Liver (tissue), 10 donors: ENCODE measurements at places on chromosomes 2 and 18. TPM values are rescaled to one million over a fixed set of nuclear protein-coding genes. Genes with fewer than 3 reads are reported as not detected.

DNA sequence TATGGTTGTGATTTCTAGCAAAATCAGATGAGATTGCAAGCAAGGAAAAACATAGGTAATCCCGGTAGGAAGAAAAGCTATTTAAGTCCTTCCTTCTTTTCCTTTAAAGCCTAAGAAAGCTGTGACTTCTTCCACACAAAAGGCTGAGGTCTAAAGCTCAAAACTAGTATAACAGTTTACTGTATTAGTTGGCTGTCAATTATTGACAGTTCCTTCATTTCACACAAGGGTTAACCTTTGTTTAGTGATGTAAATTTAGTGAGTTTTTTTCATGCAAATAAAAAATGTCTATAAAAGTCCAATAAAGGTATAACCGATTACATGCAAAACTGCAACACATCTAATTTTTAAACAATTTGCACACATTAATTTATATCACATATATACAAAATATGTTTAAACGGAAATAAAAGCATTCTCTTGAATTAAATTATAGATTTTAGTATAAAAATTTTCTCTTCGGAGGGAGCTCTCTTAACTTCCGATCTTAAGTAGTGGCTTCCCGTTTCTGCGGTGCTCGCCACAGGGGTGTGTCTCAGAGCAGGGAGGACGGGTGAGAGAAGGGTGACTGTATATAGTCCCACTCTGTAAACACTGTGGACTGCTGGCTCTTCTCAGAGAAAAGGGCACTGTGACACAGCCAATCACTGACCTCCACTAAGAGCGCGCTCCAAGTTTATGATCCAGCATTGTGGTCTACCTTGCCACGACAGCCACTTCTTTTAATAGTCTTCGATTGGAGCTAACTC lies 33.4 kb downstream of the TTR start:
- no peaks in the 10 kb centered on the region for H3K27me3 ChIP-seq
- no peaks in the 10 kb centered on the region for H3K4me1 ChIP-seq
- no peak for DNase-seq
- no peaks in the 10 kb centered on the region for H3K36me3 ChIP-seq

- H3K4me3 ChIP-seq, result no peak overlapping the region
- no peaks in the 10 kb centered on the region for H3K36me3 ChIP-seq
- no peaks in the 10 kb centered on the region for H3K27me3 ChIP-seq
Measured at GRCh38 chr2:209956271-209956670, 46.2 kb upstream of the RPE start.

- no peaks in the 10 kb centered on the region for H3K4me1 ChIP-seq
- no peaks in the 10 kb centered on the region for H3K36me3 ChIP-seq
- H3K4me3 ChIP-seq, result no peak overlapping the region
- H3K27me3 ChIP-seq, result peaks cover 3% of the 10 kb centered on the region
- DNase-seq, result peak; percentile 10
Measured at GRCh38 chr2:129902731-129903585, 76.5 kb upstream of the RAB6C start.

DNA sequence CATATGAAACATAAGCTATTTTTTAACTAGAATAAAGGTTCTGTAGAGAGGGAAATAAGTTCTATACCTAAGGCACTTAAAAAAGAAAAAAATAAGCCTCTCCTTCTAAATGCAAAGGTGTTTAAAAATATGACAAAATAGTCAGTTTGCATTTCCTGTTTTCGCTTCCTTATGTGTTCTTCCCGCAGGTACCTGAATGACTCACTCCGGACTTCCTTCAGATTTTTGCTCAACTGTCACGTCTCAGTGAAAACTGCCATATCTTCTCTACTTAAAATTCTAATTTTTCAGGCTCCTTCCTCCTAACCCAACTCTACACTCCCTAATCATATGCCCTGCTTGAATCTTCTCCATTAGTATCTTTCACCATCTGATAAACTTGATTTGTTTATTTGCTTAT lies 1333.1 kb downstream of the LRP1B start:
- H3K36me3 ChIP-seq, result no peaks in the 10 kb centered on the region
- H3K27ac ChIP-seq, result no peak overlapping the region
- no peak overlapping the region for H3K4me3 ChIP-seq
- H3K27me3 ChIP-seq, result no peaks in the 10 kb centered on the region
- no peak for DNase-seq

DNA sequence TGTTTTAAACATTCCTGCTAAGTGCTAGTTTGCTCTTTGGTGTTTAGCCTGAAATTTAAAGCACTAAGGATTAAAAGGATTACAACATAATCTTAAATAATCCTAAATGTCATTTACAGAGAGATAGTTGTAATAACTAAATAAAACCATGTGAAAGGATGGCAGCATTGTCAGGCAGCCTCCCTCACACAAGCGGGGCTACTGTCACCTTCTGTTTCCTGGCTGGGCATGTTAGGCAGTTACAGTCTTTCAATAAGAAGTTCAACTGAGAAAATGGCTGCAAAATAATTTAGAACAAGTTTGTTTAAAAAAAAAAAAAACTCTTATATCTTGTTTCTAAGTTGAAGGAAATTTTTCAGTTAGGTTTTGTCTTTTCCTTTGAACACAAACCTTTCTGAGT lies 124.9 kb downstream of the ARHGAP15 start:
- H3K27me3 ChIP-seq, result no peaks in the 10 kb centered on the region
- no peak overlapping the region for H3K27ac ChIP-seq
- no peak for DNase-seq

- H3K27ac ChIP-seq, result no peak overlapping the region
- H3K27me3 ChIP-seq, result no peaks in the 10 kb centered on the region
- no peaks in the 10 kb centered on the region for H3K36me3 ChIP-seq
- DNase-seq, result no peak
- no peak overlapping the region for H3K4me3 ChIP-seq
Measured at GRCh38 chr2:215522237-215522636, 86.4 kb upstream of the FN1 start.

- no peaks in the 10 kb centered on the region for H3K36me3 ChIP-seq
- H3K4me3 ChIP-seq, result no peak overlapping the region
- H3K27me3 ChIP-seq, result no peaks in the 10 kb centered on the region
- no peak for DNase-seq
- H3K4me1 ChIP-seq, result peaks cover 29% of the 10 kb centered on the region
- H3K27ac ChIP-seq, result no peak overlapping the region
Measured at GRCh38 chr2:85430752-85431569, 12.4 kb downstream of the SH2D6 start.

GRCh38 chr2:127408807-127409099 lies 9.5 kb upstream of the PROC start:
- H3K27me3 ChIP-seq, result no peaks in the 10 kb centered on the region
- DNase-seq, result no peak
- peaks cover 24% of the 10 kb centered on the region for H3K4me1 ChIP-seq
- no peaks in the 10 kb centered on the region for H3K36me3 ChIP-seq
- peak overlapping the region; percentile 92 for H3K27ac ChIP-seq
- no peak overlapping the region for H3K4me3 ChIP-seq

- no peaks in the 10 kb centered on the region for H3K27me3 ChIP-seq
- H3K4me3 ChIP-seq, result peak overlapping the region; percentile 100
- no peak for DNase-seq
- H3K4me1 ChIP-seq, result peaks cover 2% of the 10 kb centered on the region
Measured at GRCh38 chr2:47903781-47904490, 2.4 kb downstream of the FBXO11 start.

GRCh38 chr18:12258719-12259705 lies 4.9 kb downstream of the CIDEA start:
- H3K27me3 ChIP-seq, result no peaks in the 10 kb centered on the region
- no peaks in the 10 kb centered on the region for H3K36me3 ChIP-seq
- no peak for DNase-seq
- peaks cover 1% of the 10 kb centered on the region for H3K4me1 ChIP-seq
- no peak overlapping the region for H3K4me3 ChIP-seq
- H3K27ac ChIP-seq, result no peak overlapping the region

DNA sequence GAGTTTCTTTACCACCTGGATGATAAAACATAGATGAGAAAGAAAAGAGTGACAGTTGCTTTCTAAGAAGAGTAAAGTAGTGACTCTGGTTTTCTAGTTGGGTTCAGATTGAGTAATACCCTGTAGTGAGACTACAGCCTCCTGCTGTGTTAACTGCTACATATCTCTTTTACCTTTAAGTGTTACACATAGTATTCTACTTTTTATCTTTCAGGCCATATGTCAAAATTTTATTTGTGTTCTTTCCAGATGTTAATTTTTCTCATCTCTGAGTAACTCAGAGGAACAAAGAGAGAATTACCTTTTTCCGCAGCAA lies 348.2 kb downstream of the CTNNA2 start:
- H3K4me1 ChIP-seq, result no peaks in the 10 kb centered on the region
- no peak for DNase-seq
- no peaks in the 10 kb centered on the region for H3K27me3 ChIP-seq

GRCh38 chr2:9508931-9509330 lies 34.6 kb downstream of the IAH1 start:
- no peaks in the 10 kb centered on the region for H3K27me3 ChIP-seq
- no peak for DNase-seq
- H3K4me3 ChIP-seq, result no peak overlapping the region
- H3K4me1 ChIP-seq, result no peaks in the 10 kb centered on the region
- peaks cover 24% of the 10 kb centered on the region for H3K36me3 ChIP-seq

Gene FOXI3
- not detected for total RNA-seq

Gene HOXD11
- not detected for total RNA-seq

Gene SERPINB13
- total RNA-seq, result not detected
